ENCODE measurements at places on chromosomes 12 and 14.
A peak's percentile ranks its signal among the peaks of the same experiment; 100 is the strongest.

DNA sequence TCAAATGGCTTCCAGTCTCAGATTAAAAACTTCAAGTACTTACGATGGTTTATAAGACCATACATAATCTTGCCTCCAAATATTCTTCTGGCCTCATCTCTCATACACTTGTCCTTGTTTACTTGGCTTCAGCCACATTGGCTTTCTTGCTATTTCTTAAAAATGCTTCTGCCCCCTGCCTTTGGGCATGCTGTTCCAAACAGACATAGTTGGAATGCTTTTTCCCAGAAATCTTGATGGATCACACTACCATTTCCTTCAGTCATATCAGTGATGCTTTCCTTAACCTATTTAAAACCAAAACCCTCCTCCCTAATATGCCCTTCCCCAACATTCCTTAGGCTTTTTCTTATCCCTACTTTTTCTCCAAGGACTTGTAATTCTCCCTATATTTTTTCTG lies 74.4 kb upstream of the PAWR start:
- DNase-seq: no peak

- no peak for DNase-seq
These were observed 226.1 kb upstream of the PRKD1 start for GRCh38 chr14:30153717-30154116.

DNA sequence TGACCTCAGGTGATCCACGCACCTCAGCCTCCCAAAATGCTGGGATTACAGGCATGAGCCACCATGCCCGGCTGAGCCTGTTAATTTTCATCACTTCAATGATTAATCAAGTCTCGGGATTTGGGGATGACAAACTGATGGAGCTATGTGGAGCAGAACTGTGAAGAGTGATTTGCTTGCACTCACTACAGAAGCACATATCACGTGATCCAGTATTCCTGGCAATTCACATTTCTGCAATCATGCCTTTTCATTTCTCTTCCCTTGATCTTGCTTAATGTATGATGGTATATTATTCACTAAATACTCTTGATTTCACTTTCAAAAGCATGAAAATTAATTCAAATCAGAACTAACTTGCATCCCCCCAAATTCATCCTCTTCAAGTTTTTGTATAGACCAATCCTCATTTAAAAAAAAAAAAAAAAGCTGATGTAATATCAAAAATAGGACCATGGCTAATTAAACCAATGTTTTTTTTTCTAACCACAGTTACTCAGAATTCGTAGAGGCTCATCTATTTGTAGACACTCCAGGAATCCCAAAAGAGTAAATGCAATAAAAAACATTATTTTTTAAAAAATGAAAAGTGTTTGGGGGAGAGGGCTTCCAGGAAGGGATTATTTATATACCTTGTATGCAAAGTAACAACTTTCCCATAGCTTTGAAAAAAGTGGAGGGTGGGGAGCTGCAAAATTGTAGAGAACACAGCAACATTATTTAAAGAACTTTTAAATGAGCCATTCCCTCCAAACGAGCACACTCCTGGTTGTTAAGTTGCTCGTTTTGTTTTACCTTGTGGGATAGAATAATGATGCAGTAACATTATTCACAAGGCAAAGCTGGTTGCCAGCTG lies 7.0 kb upstream of the ATXN2 start:
- DNase-seq: no peak

DNA sequence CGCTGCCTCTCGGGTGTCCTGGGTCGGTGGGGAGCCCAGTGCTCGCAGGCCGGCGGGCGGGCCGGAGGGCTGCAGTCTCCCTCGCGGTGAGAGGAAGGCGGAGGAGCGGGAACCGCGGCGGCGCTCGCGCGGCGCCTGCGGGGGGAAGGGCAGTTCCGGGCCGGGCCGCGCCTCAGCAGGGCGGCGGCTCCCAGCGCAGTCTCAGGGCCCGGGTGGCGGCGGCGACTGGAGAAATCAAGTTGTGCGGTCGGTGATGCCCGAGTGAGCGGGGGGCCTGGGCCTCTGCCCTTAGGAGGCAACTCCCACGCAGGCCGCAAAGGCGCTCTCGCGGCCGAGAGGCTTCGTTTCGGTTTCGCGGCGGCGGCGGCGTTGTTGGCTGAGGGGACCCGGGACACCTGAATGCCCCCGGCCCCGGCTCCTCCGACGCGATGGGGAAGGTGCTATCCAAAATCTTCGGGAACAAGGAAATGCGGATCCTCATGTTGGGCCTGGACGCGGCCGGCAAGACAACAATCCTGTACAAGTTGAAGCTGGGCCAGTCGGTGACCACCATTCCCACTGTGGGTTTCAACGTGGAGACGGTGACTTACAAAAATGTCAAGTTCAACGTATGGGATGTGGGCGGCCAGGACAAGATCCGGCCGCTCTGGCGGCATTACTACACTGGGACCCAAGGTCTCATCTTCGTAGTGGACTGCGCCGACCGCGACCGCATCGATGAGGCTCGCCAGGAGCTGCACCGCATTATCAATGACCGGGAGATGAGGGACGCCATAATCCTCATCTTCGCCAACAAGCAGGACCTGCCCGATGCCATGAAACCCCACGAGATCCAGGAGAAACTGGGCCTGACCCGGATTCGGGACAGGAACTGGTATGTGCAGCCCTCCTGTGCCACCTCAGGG lies 679 bp downstream of the ARF6 start:
- DNase-seq: peak; percentile 63

DNA sequence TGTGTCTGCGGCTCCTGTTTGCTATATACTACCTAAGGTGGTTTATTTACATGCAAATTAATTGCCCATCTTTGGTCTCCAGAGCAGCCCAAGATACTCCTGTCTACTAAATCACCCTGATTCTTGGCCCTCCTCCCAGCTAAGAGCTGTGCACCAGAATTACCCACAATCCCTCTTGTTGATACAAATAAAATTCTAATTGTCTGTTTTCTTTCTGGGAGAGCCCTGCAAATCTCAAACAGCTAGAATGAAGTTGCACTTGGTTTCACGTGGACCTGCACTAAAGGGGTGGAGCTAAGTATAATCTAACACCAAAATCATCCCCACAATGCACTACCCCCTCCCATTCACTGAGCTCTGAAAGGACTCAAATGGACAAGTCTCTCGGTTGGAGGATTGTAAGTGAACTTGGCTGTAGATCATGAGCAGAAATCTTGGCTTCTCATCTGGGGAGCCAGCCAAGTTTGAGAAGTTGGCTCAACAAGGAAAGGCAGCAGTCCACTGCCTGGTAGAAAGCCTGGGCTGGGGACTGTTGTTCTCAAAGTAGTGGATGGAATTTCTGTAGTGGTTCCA lies 6.6 kb downstream of the MAX start:
- DNase-seq: no peak

DNA sequence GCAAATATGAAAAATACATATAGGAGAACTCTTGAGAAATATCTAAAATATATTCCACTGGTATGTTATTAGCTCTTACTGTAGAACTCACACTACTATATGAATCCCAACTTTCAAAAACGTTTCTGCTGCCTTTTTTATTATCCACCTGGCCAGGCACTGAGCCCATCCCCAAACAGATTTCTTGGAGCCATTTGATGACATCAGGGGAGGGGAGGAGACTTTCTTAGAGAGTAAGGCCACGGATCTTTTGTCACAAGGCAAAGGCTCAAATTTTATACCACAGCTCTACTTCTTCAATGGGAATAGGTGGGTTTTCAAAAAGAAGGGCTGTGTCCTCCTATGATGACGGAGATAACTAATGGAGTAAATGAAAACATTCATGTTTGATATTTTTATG lies 83.0 kb downstream of the SLC25A21 start:
- DNase-seq: no peak

GRCh38 chr12:29858270-29858786 lies 74.6 kb upstream of the TMTC1 start:
- DNase-seq: no peak

DNA sequence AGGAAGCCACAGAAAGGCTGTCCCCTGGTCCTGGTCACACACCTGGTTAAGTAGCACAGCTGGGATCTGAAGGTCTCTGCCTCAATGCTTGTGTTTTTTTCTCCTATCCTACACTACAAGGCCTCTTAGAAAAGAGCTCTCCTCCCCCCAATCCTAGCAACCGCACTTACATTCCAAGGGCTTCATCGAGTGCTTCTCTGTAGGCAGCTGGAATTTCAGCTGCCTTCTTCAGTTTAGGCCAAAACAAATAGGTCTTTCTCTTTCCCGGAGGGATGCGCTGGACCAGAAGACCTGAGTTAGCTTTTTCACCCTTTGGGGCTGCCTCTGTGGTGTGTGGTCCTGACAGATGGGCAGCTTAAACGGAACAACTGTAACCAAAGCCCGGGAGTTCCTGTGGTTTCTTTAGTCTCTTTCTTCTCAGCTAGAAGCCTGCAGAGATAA lies 109.7 kb downstream of the GPATCH2L start:
- DNase-seq: no peak

GRCh38 chr14:71466251-71466650 lies 466.0 kb upstream of the RGS6 start:
- DNase-seq: no peak

- DNase-seq: no peak
These were observed 164.6 kb downstream of the TMEM117 start for GRCh38 chr12:44000309-44000952.

GRCh38 chr12:22271023-22271422 lies 63.5 kb downstream of the ST8SIA1 start:
- DNase-seq: no peak

DNA sequence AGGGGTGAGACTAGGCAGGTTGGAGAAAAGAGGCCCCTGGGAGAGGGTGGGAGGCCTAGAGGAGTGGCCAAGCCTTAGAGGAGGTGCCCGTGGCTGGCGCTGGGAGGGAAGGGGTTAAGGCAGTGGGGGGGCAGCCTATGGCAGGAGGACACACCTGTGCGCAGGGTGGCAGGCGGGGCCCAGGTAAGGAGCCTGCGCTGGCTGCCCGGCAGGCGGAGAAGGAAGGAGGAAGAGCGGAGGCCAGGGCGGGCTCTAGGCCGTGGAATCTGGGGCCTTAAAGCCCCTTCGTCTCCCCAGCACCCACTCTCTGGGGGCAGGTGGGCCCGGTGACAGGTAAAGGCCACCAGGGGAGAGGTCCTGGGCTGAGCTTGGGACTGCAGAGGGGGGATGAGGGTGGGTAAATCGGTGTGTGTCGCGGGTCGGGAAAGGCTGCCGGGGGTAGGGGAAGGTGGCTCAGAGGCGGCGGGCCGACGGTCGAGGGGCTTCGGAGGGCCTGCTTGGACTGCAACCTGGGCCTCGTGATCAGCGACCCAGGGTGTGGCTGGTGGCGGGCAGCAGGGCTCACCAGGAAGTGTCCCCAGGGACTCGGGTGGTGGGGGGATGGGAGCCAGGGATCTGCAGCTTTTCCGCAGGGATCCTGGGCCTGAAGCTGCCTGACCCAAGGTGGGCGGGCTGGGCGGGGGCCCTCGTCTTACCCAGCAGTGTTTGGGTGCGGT lies 7.3 kb downstream of the PHB2 start:
- DNase-seq: no peak

DNA sequence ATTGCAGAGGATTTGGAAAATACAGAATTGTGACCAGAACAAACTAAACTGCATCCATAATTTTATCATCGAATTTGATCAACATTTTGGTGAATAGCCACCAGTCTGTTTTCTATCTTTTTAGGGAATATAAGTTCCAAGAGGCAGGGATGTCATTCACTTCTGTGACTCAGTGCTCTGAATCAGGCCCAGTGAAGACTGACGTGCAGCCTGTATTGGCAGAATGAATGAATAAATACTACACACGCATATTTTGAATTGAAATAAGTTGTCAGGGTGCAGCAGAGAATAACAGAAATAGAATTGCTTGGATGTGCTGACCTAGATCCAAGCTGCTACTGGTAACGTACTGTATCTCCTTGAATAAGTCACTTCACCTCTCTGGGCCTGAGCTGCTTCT lies 1.3 kb upstream of the EMP1 start:
- no peak for DNase-seq

GRCh38 chr12:103050273-103050672 lies 92.8 kb downstream of the ASCL1 start:
- DNase-seq: no peak

DNA sequence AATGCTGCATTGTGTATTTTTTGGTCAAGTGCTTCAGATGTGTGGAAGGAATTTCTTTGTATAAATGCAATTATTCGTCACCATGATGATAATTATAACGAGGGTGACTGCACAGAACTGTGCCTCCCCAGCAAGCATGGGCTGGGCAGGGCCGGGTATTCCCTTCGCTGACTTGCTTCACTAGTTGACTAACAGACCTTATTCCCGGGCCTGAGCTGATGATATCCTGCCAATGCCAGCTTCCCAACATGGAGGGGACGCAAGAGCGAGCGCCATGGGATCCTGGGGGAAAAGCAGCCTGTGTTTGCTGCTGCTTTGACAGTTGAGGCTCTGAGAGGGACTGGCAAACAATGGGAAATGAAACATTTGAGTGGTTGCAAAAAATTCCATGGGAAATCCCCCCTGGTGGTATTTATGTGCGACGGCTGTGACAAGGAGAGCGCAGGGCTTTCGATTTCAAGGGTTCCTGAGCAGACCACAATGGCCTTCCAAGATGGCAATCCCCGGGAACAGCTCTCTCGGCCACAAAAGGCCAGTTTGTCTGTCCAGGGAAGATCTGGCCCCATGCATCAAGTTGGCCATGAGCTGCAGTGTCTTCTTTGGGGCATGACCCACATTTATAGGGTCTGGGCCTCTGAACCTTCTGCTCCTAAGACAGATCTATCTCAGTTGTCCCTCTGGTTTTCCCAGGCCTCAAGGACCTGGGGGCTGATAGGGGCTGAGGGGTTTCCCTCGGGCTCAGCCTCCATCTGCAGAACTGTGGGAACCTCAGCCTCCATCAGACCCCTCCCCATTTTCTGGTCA lies 21.9 kb upstream of the MAP1LC3B2 start:
- DNase-seq: no peak

- DNase-seq: no peak
These were observed 318.4 kb downstream of the SLC6A15 start for GRCh38 chr12:84594157-84594556.

GRCh38 chr14:58216544-58216943 lies 16.6 kb downstream of the ACTR10 start:
- DNase-seq: no peak

GRCh38 chr14:29458547-29458946 lies 469.1 kb downstream of the PRKD1 start:
- DNase-seq: no peak

DNA sequence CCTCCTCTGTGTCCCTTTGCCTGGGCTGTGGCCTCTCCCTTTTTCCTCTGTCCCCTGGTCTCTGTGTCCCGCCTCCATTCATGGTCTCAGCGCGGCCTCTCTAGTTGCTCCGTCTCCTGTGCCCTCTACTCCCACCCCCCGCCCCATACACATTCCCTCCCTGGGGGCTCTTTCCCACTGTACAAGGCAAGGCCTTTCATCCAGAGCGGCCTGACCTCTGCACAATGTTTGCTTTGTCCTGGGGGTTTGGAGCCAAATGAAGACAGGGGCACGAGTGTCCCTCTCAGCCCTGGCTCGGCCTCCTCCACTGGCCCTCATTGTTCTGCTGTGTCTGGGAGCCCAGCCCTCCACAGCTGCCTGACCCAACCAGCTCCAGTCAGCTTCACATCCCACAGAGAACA lies 678.6 kb downstream of the BCL11B start:
- DNase-seq: no peak

- DNase-seq: no peak
These were observed 73.9 kb downstream of the VEZT start for GRCh38 chr12:95291501-95291900.

DNA sequence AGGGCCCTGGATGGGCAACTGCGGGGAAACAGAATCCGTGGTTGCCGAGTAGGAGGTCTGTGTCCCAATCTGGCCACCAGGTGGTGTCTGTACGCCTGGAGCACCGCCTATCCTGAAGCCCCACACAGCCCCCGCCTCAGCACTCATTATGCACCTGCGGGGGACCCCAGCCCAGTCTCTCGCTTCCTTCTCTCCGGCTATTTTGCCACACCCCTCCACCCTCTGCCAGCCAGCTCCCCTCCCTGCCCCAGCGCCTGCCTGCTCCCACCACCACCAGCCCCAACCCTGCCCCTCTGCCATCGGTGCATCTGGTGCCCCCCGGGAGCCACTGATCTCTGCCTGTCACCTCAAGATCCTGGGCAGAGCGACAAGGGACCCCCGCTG lies 2.2 kb upstream of the NXPH4 start:
- DNase-seq: peak; percentile 62

Data from activated CD4-positive, alpha-beta T cell treated with anti-CD3 and anti-CD28 coated beads, Interleukin-2, amount 50 U/mL, for 4 hours (primary cell).